ENCODE measurements at places on chromosomes 4 and X. TPM values are rescaled to one million over a fixed set of nuclear protein-coding genes. Genes with fewer than 3 reads are reported as not detected.
A peak's percentile ranks its signal among the peaks of the same experiment; 100 is the strongest.

DNA sequence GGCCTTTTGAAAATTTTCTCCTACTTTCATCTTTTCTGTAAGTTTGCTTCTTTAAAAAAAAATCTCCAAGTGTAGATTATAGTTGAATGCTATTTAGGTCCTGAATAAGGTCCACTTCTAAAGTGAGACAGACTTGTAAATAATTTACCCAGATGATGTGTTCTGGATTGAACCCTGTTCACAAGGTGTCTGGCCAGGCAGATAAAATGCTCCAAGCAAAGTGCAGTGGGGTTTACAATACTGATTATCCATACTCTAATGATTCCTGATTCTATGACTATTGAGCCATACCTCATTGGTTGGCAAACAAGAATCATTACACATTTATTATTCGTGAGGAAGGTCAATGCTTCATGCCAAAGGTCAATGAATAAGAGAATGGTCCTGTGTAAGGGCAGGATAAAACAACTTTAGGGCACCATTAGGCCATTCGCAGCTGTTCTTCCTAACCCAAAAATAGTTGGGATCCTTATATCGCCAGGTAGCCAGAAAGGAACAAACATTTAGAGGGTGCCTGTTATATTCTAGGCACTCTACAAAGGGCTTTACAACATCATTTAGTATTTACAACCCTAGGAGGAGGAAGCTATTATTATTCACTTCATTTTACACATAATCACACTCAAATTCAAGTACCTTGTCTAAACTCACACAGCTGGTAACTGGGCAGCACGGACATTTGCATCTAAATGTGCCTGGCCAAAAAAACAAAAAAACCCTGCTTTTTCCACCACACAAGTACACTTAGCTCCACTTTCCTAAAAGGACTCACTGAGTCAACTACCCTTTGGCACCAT, 18.6 kb upstream of the SAT1 start:
- H3K36me3 ChIP-seq: no peaks in the 10 kb centered on the region
- no peaks in the 10 kb centered on the region for H3K4me1 ChIP-seq
- no peak for DNase-seq
- H3K4me3 ChIP-seq: no peak overlapping the region
- H3K27ac ChIP-seq: no peak overlapping the region

DNA sequence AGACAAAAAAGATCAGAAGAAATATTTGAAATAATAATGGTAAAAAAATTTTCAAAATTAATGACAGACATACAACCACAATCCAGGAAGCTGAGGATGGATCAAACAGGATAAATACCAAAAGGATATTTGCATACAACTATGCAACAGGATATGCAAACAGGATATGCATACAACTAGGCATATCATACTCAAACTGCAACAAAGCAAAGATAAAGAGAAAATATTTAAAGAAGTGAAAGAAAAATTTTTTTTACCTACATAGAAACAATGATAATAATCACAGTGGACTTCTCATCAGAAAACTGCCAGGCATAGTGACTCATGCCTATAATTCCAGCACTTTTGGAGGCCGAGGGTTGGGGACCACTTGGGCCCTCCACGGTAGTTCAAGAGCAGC, 11.3 kb upstream of the DHX15 start:
- no peak for DNase-seq
- H3K27ac ChIP-seq: no peak overlapping the region
- H3K4me3 ChIP-seq: no peak overlapping the region
- peaks cover 36% of the 10 kb centered on the region for H3K4me1 ChIP-seq
- H3K27me3 ChIP-seq: no peaks in the 10 kb centered on the region

- H3K4me1 ChIP-seq: peaks cover 5% of the 10 kb centered on the region
- H3K36me3 ChIP-seq: no peaks in the 10 kb centered on the region
- DNase-seq: no peak
- no peaks in the 10 kb centered on the region for H3K27me3 ChIP-seq
Observed at GRCh38 chr4:56880572-56880971, 27.1 kb upstream of the REST start.

DNA sequence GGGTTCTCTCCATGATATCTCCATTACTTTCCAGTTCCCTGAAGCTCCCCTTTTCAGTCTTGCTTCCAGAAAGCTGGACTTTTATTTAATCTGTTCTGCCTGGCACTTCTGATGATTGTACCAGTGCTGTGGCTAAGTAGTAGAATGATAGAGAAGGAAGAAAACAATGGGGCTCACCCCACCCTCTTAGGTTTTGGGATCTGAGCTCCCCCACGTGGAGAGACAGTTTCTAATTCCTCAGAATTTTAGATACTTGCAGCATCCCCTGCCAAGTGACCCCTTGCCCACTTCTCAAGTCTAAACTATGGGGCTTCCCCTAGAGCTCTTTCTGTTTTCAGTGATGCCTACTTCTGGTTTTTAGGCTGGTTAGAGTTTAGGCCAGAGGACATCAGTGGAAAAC, 73.9 kb downstream of the GC start:
- DNase-seq: no peak
- no peak overlapping the region for H3K27ac ChIP-seq
- peaks cover 11% of the 10 kb centered on the region for H3K4me1 ChIP-seq
- H3K4me3 ChIP-seq: no peak overlapping the region
- H3K27me3 ChIP-seq: no peaks in the 10 kb centered on the region

GRCh38 chr4:48360285-48361011, 19.1 kb downstream of the SLAIN2 start:
- DNase-seq: no peak
- no peaks in the 10 kb centered on the region for H3K27me3 ChIP-seq
- H3K4me1 ChIP-seq: no peaks in the 10 kb centered on the region
- H3K4me3 ChIP-seq: no peak overlapping the region
- H3K27ac ChIP-seq: no peak overlapping the region

DNA sequence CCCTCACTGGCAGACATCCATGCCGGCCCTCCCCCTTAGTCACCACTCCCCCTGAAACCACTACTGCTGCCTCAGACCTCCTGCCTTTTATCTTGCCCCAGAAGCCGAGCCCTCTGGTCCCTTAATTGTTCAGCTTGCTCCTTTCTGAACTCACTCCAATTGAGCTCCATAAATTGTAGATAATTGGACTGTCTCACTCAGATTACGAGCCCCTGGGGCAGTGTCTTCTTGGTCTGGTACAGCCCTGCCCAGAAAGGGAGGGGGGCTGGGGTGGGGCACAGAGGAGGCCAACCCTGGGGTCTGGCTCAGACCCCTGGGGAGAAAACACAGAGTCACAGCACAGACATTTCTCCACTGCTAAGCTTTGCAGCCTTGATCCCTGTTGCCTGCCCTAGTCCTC, 39.4 kb downstream of the NALF2 start:
- H3K4me1 ChIP-seq: no peaks in the 10 kb centered on the region
- DNase-seq: no peak
- no peak overlapping the region for H3K27ac ChIP-seq
- no peaks in the 10 kb centered on the region for H3K36me3 ChIP-seq
- H3K27me3 ChIP-seq: no peaks in the 10 kb centered on the region
- H3K4me3 ChIP-seq: no peak overlapping the region

- H3K36me3 ChIP-seq: no peaks in the 10 kb centered on the region
- no peak overlapping the region for H3K27ac ChIP-seq
- H3K4me3 ChIP-seq: no peak overlapping the region
- DNase-seq: no peak
Observed at GRCh38 chrX:13717700-13718472, 16.5 kb downstream of the TRAPPC2 start.

- H3K27ac ChIP-seq: no peak overlapping the region
- H3K36me3 ChIP-seq: no peaks in the 10 kb centered on the region
- H3K4me3 ChIP-seq: no peak overlapping the region
- no peak for DNase-seq
Observed at GRCh38 chrX:46755671-46756070, 3.2 kb downstream of the SLC9A7 start.

- DNase-seq: no peak
- H3K36me3 ChIP-seq: no peaks in the 10 kb centered on the region
Observed at GRCh38 chrX:46185923-46186810, 359.1 kb downstream of the ZNF674 start.

- no peak overlapping the region for H3K27ac ChIP-seq
- no peak for DNase-seq
Observed at GRCh38 chr4:124537971-124538370, 174.6 kb downstream of the ANKRD50 start.

- H3K36me3 ChIP-seq: no peaks in the 10 kb centered on the region
- no peaks in the 10 kb centered on the region for H3K4me1 ChIP-seq
- H3K27me3 ChIP-seq: no peaks in the 10 kb centered on the region
- H3K27ac ChIP-seq: no peak overlapping the region
- no peak for DNase-seq
Observed at GRCh38 chr4:34148322-34148908, 2095.9 kb downstream of the ARAP2 start.

- H3K4me1 ChIP-seq: no peaks in the 10 kb centered on the region
- DNase-seq: no peak
- H3K27me3 ChIP-seq: no peaks in the 10 kb centered on the region
- H3K27ac ChIP-seq: no peak overlapping the region
Observed at GRCh38 chr4:47061435-47061834, 30.1 kb downstream of the GABRB1 start.

DNA sequence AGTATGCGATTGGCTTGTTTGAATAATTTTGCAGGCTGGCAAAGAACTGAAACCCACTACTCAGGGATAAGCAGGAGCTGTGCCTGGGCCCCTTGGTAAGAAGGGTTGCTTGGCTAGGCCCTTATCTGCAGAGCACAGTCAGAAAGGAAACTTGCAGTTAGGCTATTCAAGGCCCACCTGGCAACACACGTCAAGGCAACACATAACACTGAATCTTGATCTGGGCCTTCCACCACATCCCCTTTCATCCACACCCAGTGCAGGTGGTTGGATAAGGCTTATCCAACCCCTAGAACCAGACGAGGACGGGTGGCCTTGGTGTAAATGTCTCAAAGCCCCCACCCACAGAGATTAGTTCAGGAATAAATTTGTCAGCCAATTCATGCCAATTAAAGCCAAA, 72.8 kb upstream of the NEIL3 start:
- no peaks in the 10 kb centered on the region for H3K4me1 ChIP-seq
- no peak overlapping the region for H3K4me3 ChIP-seq
- no peak overlapping the region for H3K27ac ChIP-seq
- no peaks in the 10 kb centered on the region for H3K36me3 ChIP-seq

GRCh38 chr4:76597423-76597979, 162.5 kb downstream of the SHROOM3 start:
- H3K36me3 ChIP-seq: no peaks in the 10 kb centered on the region
- H3K4me3 ChIP-seq: no peak overlapping the region
- peaks cover 61% of the 10 kb centered on the region for H3K4me1 ChIP-seq
- H3K27me3 ChIP-seq: no peaks in the 10 kb centered on the region

DNA sequence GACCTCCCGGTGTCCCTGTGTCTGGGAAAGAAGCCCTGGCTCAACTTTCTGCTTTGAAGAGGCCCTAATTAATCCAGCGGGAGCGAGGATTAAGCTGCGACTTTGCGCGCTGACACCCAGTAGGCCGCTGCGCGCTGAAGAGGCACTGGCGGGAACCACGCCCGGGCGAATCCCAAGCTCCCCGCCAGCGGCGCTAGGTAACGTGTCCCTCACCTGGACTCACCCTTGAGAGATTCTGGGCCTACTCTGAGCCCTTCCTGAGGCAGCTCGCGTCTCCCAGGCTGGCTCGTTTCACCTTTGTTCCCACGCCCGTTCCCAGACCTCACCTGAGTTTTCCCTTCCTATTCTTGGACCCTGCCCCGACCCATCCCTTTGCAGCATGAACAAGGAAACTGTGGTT, 616 bp upstream of the KLHL34 start:
- peak overlapping the region; percentile 5 for H3K4me3 ChIP-seq
- H3K4me1 ChIP-seq: peaks cover 3% of the 10 kb centered on the region
- no peaks in the 10 kb centered on the region for H3K36me3 ChIP-seq
- DNase-seq: no peak
- H3K27ac ChIP-seq: no peak overlapping the region
- H3K27me3 ChIP-seq: no peaks in the 10 kb centered on the region

- no peaks in the 10 kb centered on the region for H3K36me3 ChIP-seq
- peak overlapping the region; percentile 47 for H3K27ac ChIP-seq
- no peak overlapping the region for H3K4me3 ChIP-seq
- peak; percentile 72 for DNase-seq
- peaks cover 27% of the 10 kb centered on the region for H3K4me1 ChIP-seq
- no peaks in the 10 kb centered on the region for H3K27me3 ChIP-seq
Observed at GRCh38 chr4:85459736-85460135, 15.2 kb upstream of the ARHGAP24 start.

DNA sequence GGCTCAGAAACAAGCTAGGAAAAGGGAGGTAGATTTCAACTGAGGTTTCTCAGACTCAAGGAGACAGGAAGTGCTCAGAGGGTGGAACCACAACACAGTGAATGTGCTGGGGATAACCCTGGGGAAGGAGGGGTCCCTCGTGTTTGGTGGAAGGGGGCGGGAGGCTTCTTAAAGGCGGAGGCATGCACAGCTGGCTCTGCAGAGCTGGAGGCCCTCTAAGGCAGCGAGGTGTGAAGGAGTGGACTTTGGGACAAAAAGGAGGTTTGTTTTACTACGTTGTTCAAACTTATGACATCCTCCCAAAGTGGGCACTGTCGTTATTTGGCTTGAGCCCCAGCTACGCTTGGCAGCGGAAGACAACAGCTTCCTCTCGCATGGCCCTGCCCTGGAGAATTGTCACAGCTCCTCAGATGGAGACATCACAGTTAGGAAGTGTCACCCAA, 21.7 kb upstream of the MTM1 start:
- no peaks in the 10 kb centered on the region for H3K36me3 ChIP-seq
- H3K27ac ChIP-seq: no peak overlapping the region
- DNase-seq: no peak
- H3K27me3 ChIP-seq: no peaks in the 10 kb centered on the region
- no peak overlapping the region for H3K4me3 ChIP-seq
- H3K4me1 ChIP-seq: peaks cover 19% of the 10 kb centered on the region

DNA sequence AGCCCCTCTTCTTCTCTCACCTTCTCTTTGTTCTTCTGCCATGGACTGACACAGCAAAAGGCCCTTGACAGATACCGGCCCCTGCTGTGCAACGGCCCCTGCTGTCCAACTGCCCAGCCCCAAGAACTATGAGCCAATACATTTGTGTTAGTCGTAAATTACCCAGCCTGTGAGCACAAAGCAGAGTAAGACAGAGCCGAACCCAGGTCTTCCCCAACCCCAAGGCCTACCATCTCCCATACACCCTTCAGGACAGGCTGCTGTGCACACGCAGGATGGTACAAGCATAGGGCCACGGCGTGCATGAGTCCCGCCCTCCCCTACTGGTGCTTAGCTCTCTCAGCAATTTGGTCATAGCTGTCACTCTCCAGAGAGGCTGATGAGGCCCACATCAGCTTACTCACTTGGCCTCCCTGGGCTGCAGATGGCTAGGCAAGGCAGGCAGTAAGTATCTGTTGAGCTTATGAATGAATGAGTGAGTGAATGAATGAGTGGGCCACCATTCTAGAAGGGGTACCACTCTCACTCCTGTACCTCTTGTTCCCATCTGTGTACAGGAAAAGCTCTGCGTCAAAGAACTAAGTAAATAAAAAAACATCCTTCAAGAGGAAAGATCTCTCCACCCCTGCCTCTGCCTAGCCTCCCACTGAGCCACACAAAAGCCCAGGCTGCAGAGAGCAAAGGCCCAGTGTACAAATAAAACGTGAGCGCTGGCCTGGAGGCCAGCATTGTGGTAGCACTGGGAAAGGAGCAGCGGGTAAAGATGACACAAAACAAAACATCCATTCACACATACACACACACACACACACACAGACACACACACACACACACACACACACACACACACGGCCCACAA, 13.9 kb downstream of the WDR1 start:
- no peaks in the 10 kb centered on the region for H3K36me3 ChIP-seq
- peaks cover 11% of the 10 kb centered on the region for H3K4me1 ChIP-seq
- no peak overlapping the region for H3K27ac ChIP-seq

NAA11 gene
- not detected for total RNA-seq

IRS4 gene
- total RNA-seq: not detected

MYOZ2 gene
- not detected for total RNA-seq

P2RY10 gene
- total RNA-seq: 0.52 TPM

KLHL5 gene
- 5.9 TPM for total RNA-seq

RNF150 gene
- 2.3 TPM for total RNA-seq

CENPVL1 gene
- not detected for total RNA-seq
